ENCODE measurements at places on chromosomes 12 and 14.

DNA sequence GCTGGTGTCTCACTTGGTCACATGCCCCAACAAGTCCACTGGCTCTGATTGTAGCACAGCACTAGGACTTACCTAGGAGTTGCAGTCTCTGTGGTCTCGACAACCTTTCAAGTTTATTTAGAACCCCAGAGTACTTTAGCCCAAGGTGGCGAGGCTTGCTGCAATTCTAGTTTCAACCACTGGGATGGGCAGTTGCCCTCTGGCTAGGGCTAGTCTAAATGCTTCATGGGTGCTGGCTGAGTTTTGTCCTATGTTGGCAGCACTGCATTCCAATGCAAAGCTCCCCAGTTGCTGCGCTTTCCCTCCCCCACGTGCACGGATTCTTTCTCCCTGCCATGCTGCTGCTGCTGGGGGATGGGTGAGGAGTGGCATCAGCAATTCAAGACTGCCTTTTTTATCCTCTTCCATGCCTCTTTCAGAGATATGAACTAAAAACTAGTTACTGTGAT lies 207.9 kb downstream of the SYNE2 start:
- no peak overlapping the region for H3K27ac ChIP-seq
- no peaks in the 10 kb centered on the region for H3K4me1 ChIP-seq
- H3K27me3 ChIP-seq = no peaks in the 10 kb centered on the region
- no peak overlapping the region for H3K4me3 ChIP-seq
- H3K36me3 ChIP-seq = no peaks in the 10 kb centered on the region
- peak; percentile 28 for DNase-seq

- no peak overlapping the region for H3K27ac ChIP-seq
- peaks cover 32% of the 10 kb centered on the region for H3K27me3 ChIP-seq
- peak overlapping the region; percentile 63 for H3K4me3 ChIP-seq
- H3K36me3 ChIP-seq = no peaks in the 10 kb centered on the region
- DNase-seq = no peak
- H3K4me1 ChIP-seq = peaks cover 21% of the 10 kb centered on the region
Observed at GRCh38 chr14:35534208-35534872, 376 bp downstream of the INSM2 start.

DNA sequence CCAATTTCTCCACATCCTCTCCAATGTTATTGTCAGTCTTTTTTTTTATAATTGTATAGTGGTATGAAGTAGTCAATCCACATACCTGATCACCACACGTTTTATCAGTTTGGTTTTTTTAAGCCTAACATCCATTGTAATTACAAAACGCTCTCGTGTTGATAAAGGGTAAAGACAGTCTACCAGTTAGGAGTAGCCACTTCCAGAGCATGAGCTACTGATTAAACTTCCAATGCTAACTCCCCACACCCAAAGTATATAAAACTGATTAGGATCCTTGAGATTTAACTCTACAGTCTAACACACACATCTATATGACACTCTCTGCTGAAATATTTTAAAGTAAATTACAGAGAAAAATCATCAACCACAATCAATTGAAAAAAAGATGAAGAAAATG lies 20.7 kb downstream of the CPNE8 start:
- H3K27ac ChIP-seq = no peak overlapping the region
- no peak overlapping the region for H3K4me3 ChIP-seq
- no peaks in the 10 kb centered on the region for H3K36me3 ChIP-seq
- DNase-seq = no peak

GRCh38 chr14:100609331-100609870 lies 22.2 kb upstream of the BEGAIN start:
- no peaks in the 10 kb centered on the region for H3K4me1 ChIP-seq
- no peaks in the 10 kb centered on the region for H3K27me3 ChIP-seq
- no peaks in the 10 kb centered on the region for H3K36me3 ChIP-seq

- H3K4me3 ChIP-seq = no peak overlapping the region
- H3K27ac ChIP-seq = no peak overlapping the region
- no peaks in the 10 kb centered on the region for H3K27me3 ChIP-seq
- DNase-seq = no peak
- no peaks in the 10 kb centered on the region for H3K4me1 ChIP-seq
Observed at GRCh38 chr12:111287125-111287900, 81.6 kb downstream of the PHETA1 start.

DNA sequence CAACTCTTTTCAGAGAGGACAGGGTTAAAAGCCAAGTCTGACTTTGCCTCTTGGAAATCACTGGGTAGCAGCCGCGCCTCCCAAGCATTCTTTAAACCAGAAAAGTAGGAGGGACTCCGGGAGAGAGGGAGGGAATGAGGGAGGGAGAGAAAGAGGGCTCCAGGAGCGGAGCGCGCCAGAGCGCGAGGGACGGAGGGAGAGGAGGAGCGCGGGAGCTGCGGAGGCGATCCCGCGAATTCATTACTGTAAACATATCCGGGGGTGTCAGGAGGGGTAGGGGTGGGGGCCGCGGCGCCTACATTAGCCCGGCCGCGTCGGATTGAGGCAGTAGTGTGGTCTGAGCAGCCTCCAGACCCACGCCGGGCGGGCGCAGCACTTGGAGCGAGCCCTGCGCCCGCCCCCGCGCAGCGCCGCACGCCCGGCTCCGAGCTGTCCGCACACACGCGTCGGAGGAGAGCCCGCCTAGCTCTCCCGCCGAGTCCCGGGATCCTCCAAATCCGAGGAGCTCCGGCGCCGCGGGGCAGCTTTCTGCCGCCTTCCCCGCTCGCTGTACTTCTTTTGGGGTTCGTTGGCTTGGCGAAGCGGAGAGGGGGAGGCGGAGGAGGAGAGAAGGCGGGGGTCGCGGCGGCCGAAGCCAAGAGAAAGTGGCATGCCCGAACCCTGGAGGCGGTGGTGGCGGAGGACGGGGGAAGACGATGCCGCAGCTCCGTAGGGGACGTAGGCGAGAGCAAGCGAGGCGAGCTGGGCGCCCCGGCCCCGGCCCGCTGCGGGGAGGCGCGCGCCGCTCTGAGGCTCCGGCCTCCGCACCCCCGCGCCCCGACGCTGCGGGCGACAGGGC lies 3.3 kb downstream of the FLRT2 start:
- H3K27ac ChIP-seq = no peak overlapping the region
- no peak overlapping the region for H3K4me3 ChIP-seq
- DNase-seq = no peak
- H3K4me1 ChIP-seq = no peaks in the 10 kb centered on the region
- H3K27me3 ChIP-seq = peaks cover 56% of the 10 kb centered on the region

DNA sequence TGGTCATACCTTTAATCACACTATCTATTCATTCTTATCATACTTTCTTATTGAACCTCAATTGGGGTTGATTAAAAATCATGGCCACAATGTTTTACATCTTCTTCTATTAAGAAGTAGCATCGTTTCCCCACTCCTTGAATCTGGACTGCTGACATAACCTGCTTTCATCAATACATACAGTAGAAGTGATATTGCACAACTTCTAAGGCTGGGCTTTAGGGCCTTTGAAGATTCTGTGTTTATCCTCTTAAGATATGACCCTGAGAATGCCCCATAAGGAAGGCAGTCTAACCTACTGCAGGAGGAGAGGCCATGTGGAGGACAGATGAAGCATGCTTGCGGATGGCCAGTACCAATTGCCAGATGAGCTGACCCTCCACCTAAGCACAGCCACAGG lies 1142.8 kb upstream of the SEL1L start:
- H3K27ac ChIP-seq = no peak overlapping the region
- H3K36me3 ChIP-seq = no peaks in the 10 kb centered on the region
- DNase-seq = no peak
- no peaks in the 10 kb centered on the region for H3K4me1 ChIP-seq

GRCh38 chr12:13251521-13251920 lies 55.0 kb downstream of the EMP1 start:
- H3K36me3 ChIP-seq = no peaks in the 10 kb centered on the region
- no peak overlapping the region for H3K4me3 ChIP-seq
- peaks cover 4% of the 10 kb centered on the region for H3K4me1 ChIP-seq

DNA sequence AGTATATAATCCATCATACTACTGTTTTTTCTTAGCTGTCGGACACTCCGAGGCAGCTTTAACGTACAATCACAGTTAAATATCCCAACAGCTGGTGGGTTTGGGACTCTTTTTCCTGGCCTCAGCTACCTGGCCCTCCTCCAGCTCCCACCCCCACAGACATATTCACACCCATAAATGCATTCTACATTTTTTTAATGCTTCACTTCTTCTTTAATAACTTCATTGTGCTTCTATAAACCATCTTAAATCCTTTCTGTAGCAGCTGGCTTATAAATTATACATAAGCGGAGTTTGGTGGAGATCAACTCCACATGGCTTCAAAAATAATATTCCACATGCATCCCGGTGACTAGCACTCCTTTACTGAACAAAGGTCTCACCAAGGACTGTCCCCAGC lies 33.3 kb downstream of the TDG start:
- H3K27me3 ChIP-seq = peaks cover 6% of the 10 kb centered on the region
- H3K4me3 ChIP-seq = no peak overlapping the region
- DNase-seq = no peak
- H3K27ac ChIP-seq = no peak overlapping the region
- H3K36me3 ChIP-seq = no peaks in the 10 kb centered on the region
- no peaks in the 10 kb centered on the region for H3K4me1 ChIP-seq
